Posterior vena cava (tissue), 2 donors: ENCODE measurements at places on chromosomes 6 and 20. TPM values are rescaled to one million over a fixed set of nuclear protein-coding genes. Genes with fewer than 3 reads are reported as not detected.

DNA sequence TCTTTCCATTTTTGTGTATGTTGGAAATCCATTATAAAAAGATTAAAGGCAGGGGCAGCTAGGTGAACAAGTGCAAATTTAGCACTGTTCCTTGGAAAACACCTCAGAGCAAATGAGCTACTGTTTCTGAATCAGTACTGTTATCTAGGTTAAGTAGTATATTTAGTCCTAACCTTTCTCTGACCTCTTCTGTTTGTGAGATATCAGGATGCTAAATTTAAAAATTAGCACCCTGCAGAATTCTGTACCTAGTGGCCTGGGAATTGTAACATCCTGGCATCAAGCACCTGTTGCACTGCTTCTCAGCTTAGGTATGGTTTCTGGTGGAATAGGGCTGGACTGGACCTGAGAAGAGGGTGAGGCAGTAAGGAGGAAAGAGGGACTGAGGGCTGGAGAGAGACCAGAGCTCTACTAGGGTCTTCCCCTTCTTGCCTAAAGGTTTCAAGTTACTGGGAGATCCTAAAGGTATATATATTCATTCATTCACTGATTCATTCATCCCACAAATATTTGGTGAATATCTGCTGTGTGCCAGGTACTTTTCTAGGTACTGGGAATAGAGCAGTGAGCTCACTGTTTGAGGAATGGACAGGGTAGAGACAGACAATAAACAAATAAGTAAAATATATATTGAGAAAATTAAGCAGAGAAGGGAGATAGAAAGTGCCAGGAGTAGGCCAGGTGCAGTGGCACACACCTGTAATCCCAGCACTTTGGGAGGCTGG lies 5.2 kb downstream of the ZNF76 start:
- DNase-seq: no peak

DNA sequence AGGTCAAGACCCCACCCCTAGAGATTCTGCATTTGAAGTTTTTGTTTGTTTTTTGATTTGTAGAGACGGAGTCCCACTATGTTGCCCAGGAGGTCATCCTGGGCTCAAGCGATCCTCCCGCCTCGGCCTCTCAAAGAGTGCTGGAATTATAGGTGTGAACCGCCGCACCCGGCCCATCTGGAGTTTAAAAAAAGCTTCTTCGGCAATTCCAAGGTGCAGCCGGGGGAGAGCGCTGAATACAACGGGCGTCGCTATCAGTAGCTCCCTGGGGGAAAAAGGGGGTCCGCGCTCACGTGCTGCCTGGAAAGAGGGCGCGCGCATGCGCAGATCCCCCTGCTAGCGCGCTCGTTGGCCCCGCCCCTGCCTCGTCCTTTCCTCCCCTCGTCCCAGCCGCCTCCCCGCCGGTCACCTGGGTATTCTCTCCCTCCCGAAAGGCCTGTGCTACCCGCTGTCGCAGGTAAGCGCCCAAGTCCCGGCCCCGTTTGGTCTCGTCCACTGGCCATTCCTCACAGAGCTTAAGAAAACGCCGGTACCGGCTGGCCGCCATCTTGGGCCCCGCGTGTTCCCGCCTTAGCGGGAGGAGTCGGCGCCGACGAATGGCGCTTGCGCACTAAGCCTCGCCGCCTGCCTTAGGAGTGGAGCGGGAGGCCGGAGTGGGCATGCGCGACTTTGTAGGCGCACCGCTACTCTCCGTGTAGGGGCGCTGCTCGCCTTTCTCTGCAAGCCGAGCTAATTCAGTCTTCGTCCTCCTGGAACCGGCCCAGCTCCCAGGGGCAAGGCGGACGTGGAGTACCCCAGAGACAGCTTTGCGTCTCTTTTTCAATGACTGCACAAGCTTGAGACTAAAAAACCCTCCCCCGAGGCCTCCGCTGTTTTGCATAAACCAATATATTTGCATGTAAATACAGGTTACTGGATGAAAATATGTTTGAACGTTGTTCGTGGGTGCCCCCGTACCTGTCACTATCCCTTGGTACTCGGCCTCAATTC lies at the start of gene UQCC2:
UQCC2 (minus strand) TSS at position 561 of the 990 bp plus-strand sequence; CDS start at position 547, 14 bp downstream.
- peak; percentile 99 for DNase-seq

DNA sequence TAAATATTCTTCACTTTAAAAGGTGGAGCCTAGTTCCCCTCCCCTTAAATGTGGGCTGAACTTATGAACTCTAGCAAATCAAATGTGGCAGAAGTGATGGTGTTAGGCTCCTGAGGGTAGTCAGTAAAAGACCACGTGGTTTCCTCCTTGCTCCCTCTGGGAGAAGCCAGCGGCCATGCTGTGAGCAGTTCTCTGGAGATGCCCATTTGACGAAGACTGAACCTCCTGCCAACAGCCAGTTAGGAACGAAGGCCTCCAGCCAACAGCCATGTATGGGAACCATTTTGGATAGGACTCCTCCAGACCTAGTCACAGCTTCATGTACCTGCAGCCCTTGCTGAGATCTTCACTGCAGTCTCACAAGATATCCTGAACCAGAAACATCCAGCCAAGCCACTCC lies 7.6 kb upstream of the MOCS1 start:
- no peak for DNase-seq

GRCh38 chr20:48821261-48821920 lies 6.4 kb downstream of the PREX1 start:
- no peak for DNase-seq

The ZC3H12D gene
- 1.8 TPM for total RNA-seq

The SMIM26 gene
- total RNA-seq: 52.9 TPM
